ENCODE measurements at places on chromosomes 3 and 15.

GRCh38 chr3:72309661-72310418 lies 524.9 kb upstream of the PROK2 start:
- DNase-seq, result no peak

DNA sequence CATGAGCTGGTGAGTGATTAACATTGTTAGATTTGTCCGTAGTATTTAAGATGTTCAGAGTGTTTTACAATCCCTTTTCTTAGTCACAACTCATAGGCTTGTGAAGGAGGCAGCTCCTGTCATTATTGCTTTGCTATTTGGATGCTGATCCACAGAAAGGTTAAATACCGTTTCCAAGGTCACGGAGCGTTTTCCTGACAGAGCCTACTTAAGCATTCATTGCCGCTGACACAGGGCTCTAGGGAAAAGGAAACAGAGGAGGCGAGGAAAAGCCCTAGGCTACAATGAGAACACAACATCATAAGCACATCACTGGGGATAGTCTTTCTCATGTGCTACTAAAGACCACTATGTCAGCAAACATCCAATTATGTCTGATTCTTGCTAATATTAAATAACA lies 38.5 kb upstream of the CPB1 start:
- DNase-seq, result no peak

GRCh38 chr15:34325368-34325767 lies 12.2 kb downstream of the SLC12A6 start:
- no peak for DNase-seq

GRCh38 chr3:177800561-177800960 lies 603.3 kb upstream of the TBL1XR1 start:
- DNase-seq, result no peak

- no peak for DNase-seq
These were observed 428.9 kb upstream of the IL12A start for GRCh38 chr3:159559771-159560170.

DNA sequence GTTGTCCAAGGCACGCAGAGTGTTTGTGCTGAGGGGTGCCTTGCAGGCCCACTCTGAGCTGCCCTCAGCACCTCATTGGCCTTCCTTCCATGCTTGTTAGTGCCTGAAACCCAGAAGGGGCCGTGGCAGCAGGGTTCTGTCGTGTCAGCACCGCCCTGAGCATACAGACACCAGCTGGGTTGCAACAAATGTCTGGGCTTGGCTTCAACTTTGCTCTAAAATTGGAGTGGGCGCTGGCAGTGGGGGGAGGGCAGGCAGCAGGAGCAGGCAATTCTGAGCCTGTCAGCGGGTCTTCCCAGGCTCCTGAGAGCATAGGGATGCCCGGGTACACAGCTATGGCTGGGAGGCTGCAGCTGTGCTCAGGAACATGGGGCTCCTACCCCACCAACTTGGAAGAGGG lies 464.3 kb downstream of the EPHA3 start:
- DNase-seq, result no peak

- DNase-seq, result no peak
These were observed 16.3 kb downstream of the SLC6A20 start for GRCh38 chr3:45779746-45780735.

DNA sequence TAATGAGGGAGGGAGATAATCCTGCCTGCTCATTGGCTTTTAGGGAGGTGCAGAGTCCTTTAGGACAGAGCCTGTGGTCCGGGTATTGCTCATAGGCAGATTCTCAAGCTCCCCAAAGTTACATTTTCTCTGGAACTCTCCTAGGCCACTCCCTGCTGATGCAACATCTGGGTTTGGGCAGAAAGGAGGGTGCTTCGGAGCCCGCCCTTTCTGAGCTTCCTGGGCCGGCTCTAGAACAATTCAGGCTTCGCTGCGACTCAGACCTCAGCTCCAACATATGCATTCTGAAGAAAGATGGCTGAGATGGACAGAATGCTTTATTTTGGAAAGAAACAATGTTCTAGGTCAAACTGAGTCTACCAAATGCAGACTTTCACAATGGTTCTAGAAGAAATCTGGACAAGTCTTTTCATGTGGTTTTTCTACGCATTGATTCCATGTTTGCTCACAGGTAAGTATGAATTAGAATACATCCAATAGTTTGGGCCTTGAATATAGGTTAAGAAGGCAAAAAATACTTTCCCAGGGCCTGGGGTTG lies at the start of gene IL20RB:
IL20RB (plus strand) TSS at position 233 of the 538 bp plus-strand sequence; CDS start at position 364, 131 bp downstream.
- no peak for DNase-seq

- no peak for DNase-seq
These were observed 3.8 kb downstream of the P4HTM start for GRCh38 chr3:48993834-48994233.

All from stimulated activated CD4-positive, alpha-beta T cell treated with anti-CD3 and anti-CD28 coated beads, Interleukin-12 subunit alpha, Interleukin-12 subunit beta, amount 100 ng/mL, for 24 hours (primary cell).